H9 (cell line): ENCODE measurements at places on chromosomes 6 and 20.

GRCh38 chr6:142909686-142910085, 35.3 kb downstream of the HIVEP2 start:
- peaks cover 10% of the 10 kb centered on the region for H3K4me1 ChIP-seq
- peaks cover 15% of the 10 kb centered on the region for H3K36me3 ChIP-seq
- DNase-seq, result no peak
- H3K4me3 ChIP-seq, result no peak overlapping the region

DNA sequence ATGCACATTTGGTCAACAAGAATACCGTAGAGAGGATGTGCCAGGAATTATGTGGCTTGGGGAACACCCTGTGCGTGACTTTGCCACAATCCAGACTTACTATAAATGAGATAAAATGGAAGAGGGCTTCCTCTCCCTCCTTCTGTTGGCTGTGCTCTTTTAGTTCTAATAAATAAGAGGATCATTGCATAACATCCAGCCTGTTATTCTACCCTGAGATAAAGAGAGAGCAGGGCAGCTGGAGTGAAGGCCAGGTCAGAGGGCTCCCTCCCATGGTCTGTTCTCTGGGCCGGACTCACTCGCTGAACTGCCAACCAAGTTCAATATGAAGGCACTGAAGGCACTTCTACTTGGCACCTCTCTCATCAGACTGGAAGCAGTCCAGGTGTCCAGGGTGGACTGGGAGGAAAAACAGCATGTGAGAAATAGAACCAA, 91.7 kb downstream of the MTFR2 start:
- H3K4me3 ChIP-seq, result no peak overlapping the region
- no peaks in the 10 kb centered on the region for H3K27me3 ChIP-seq
- no peak for DNase-seq
- no peaks in the 10 kb centered on the region for H3K4me1 ChIP-seq
- H3K27ac ChIP-seq, result no peak overlapping the region
- H3K36me3 ChIP-seq, result no peaks in the 10 kb centered on the region

DNA sequence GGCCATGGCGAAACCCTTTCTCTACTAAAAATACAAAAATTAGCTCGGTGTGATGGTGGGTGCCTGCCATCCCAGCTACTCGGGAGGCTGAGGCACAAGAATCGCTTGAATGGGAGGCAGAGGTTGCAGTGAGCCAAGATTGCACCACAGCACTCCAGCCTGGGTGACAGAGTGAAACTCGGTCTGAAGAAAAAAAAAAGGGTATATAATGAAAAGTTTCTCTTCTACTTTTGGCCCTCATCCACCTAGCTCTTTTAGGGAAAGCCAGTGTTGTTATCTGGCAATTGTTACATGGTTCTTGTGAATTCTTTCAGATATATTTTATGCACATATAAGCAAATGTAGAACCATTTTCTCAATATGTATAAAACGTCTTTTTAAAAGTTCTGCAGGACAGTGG, 19.0 kb downstream of the KIF3B start:
- no peak overlapping the region for H3K27ac ChIP-seq
- H3K27me3 ChIP-seq, result no peaks in the 10 kb centered on the region
- no peaks in the 10 kb centered on the region for H3K36me3 ChIP-seq
- H3K4me3 ChIP-seq, result no peak overlapping the region
- no peaks in the 10 kb centered on the region for H3K4me1 ChIP-seq
- DNase-seq, result no peak

GRCh38 chr20:9574181-9574580, 59.8 kb downstream of the LAMP5 start:
- no peaks in the 10 kb centered on the region for H3K36me3 ChIP-seq
- peaks cover 7% of the 10 kb centered on the region; the same call in 1 of the 2 replicates for H3K27me3 ChIP-seq
- H3K4me3 ChIP-seq, result peak overlapping the region; percentile 75
- peaks cover 36% of the 10 kb centered on the region; the same call in 1 of the 2 replicates for H3K4me1 ChIP-seq
- peak; percentile 54 for DNase-seq

- 0 out of 2 replicates have a peak, but pooled peaks cover 4% of the 10 kb centered on the region for H3K36me3 ChIP-seq
- no peaks in the 10 kb centered on the region; the same call in 1 of the 2 replicates for H3K4me1 ChIP-seq
- DNase-seq, result no peak
- H3K27ac ChIP-seq, result no peak overlapping the region
- H3K27me3 ChIP-seq, result no peaks in the 10 kb centered on the region
- H3K4me3 ChIP-seq, result no peak overlapping the region
Measured at GRCh38 chr6:100999034-100999597, 118.0 kb upstream of the ASCC3 start.

DNA sequence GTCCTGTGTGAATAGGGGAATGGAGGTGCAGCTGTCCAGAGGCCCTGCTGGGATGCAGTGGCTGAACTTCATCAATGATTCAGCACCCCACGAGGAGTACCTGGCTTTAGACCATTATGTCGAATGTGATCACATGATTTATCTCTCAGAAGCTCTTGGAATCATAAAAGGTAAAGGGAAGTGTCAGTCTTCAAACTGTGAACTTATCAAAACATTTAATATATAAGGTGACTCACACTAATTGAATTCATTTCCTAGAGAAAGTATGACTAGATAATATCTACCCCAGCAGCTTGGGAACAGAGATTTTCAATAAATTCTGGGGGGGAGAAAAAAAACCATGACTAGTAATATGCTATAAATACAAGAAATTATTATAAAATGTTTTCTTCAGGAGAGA, 29.5 kb downstream of the ALDH8A1 start:
- H3K27me3 ChIP-seq, result no peaks in the 10 kb centered on the region
- no peak overlapping the region for H3K4me3 ChIP-seq
- no peak for DNase-seq
- H3K4me1 ChIP-seq, result no peaks in the 10 kb centered on the region; the same call in 1 of the 2 replicates
- H3K27ac ChIP-seq, result no peak overlapping the region
- H3K36me3 ChIP-seq, result no peaks in the 10 kb centered on the region

- H3K27me3 ChIP-seq, result no peaks in the 10 kb centered on the region
- H3K4me3 ChIP-seq, result no peak overlapping the region
- no peak for DNase-seq
- no peak overlapping the region for H3K27ac ChIP-seq
- H3K4me1 ChIP-seq, result no peaks in the 10 kb centered on the region
Measured at GRCh38 chr6:140623498-140623897, 1249.0 kb upstream of the CITED2 start.

- peaks cover 4% of the 10 kb centered on the region; the same call in 1 of the 2 replicates for H3K4me1 ChIP-seq
- H3K27ac ChIP-seq, result no peak overlapping the region
- no peak overlapping the region for H3K4me3 ChIP-seq
- H3K36me3 ChIP-seq, result peaks cover 5% of the 10 kb centered on the region; the same call in 1 of the 2 replicates
- DNase-seq, result no peak
Measured at GRCh38 chr6:130937942-130938604, 110.9 kb downstream of the SMLR1 start.

DNA sequence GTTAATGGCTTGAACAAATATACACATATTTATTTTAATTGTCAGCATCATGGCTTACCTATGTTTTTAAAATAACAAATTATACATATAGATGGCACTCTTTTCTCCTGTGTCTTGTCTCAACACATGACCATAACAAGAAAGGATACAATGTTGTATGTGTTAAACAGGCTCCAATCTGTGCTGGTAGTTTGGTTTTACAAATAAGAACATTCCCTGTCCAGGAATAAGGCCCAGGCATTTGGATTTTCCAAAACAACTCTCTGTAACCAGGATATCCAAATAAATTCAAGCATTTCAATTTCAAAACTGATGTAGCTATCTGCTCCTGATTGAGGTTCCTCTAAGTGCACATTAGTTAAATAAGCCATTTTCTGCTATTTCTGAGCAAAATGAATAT, 17.1 kb downstream of the METTL24 start:
- no peak overlapping the region for H3K4me3 ChIP-seq
- H3K27ac ChIP-seq, result no peak overlapping the region
- DNase-seq, result no peak
- no peaks in the 10 kb centered on the region for H3K36me3 ChIP-seq
- no peaks in the 10 kb centered on the region for H3K27me3 ChIP-seq

- no peaks in the 10 kb centered on the region for H3K27me3 ChIP-seq
- DNase-seq, result no peak
- peaks cover 22% of the 10 kb centered on the region for H3K36me3 ChIP-seq
- peak overlapping the region; percentile 48; the same call in 1 of the 3 replicates for H3K4me3 ChIP-seq
- H3K27ac ChIP-seq, result no peak overlapping the region
- H3K4me1 ChIP-seq, result no peaks in the 10 kb centered on the region; the same call in 1 of the 2 replicates
Measured at GRCh38 chr20:35665949-35666288, 1.2 kb upstream of the CPNE1 start.

DNA sequence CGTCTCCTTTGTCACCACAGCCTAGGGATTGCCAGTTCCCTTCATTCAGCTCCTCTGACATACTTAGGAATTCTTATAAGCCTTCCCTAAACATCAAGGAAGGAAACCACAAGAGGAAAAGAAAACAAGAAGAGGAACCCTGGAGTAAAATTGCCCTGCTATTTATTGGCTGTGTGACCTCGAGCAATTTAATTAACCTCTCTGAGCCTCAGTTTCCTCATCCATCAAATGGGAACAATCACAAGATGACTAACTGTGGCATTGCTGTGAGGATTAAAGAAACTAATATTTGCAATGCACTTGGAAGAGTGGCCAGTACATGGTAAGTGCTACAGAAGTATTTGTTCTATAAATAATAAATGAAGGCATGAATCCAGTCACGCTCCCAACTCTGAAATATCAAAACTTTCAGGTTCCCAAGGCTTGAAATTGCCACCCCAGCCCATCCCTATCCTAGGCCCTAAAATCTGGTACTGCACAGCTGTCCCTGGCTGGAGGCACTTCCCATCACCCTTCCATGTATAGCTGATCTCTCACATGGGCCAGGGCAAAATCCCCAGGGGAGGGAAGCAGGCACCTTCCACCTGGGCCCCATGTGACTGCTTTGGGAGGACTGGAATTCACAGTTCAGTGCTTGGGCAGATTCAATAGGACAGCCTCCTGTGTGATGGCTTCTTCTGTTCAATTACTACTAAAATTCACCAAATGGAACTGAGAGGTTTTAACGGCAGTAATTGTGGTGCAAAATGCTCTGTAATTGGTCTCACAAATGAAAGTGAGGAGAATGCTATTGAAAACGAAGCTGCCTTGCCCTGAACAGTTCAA, 78.0 kb upstream of the MAFB start:
- peaks cover 6% of the 10 kb centered on the region; the same call in 1 of the 2 replicates for H3K4me1 ChIP-seq
- no peak overlapping the region for H3K4me3 ChIP-seq

GRCh38 chr20:2006452-2007361, 12.8 kb upstream of the PDYN start:
- H3K4me1 ChIP-seq, result no peaks in the 10 kb centered on the region
- no peak overlapping the region for H3K4me3 ChIP-seq
- DNase-seq, result peak; percentile 58
- H3K27me3 ChIP-seq, result no peaks in the 10 kb centered on the region
- no peak overlapping the region for H3K27ac ChIP-seq

GRCh38 chr6:30102414-30102969, 10.4 kb downstream of the TRIM31 start:
- DNase-seq, result no peak
- H3K27ac ChIP-seq, result no peak overlapping the region
- peaks cover 36% of the 10 kb centered on the region; the same call in 1 of the 2 replicates for H3K27me3 ChIP-seq
- H3K4me1 ChIP-seq, result peaks cover 5% of the 10 kb centered on the region; the same call in 1 of the 2 replicates

DNA sequence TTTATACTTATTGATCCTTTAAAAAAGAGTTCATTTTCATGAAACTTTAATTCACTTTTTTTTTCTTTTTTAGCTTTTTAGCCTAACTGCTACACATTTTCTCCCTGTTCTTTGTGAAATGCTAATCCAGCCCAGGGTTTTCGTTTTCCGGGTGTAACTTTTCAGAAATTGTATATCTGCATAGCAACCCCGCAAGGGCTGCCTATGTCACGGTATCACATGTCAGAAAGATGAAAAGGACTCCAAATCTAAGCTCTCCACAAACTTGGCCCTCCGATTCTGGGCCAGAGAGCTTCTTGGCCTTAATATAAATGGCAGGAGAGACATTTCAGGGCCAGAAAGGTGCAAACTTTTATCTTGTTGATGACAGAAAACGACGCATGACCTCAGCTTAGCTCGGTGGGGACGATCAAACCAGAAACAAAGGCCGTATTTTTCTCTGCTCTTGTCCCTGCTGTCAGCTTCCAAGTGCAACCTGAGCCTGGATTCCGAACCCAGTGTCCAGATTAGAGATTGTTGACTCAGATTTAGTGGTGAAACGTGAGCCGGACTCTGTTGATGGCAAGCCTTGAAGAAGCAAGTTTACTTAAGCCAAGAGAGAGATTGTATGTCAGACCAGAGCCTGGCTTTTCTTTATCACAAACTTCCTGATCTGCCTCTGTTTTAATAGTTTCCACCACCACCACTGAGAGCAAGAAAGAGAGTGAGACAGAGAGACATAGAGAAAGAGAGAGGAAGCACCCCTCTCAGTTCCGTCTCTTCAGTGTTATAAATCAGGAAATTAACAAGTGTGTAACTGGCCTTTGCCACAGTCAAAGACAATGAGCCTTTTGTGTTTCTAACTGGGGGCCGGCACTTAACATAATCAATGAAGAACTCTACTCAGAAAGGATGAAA, 157.8 kb downstream of the SCML4 start:
- no peak overlapping the region for H3K4me3 ChIP-seq
- H3K36me3 ChIP-seq, result no peaks in the 10 kb centered on the region
- no peaks in the 10 kb centered on the region for H3K27me3 ChIP-seq
- no peak overlapping the region for H3K27ac ChIP-seq
- H3K4me1 ChIP-seq, result peaks cover 7% of the 10 kb centered on the region
- no peak for DNase-seq

GRCh38 chr20:54938707-54939106, 463.3 kb downstream of the DOK5 start:
- no peaks in the 10 kb centered on the region for H3K27me3 ChIP-seq
- no peak for DNase-seq
- H3K4me3 ChIP-seq, result no peak overlapping the region
- H3K4me1 ChIP-seq, result no peaks in the 10 kb centered on the region
- no peaks in the 10 kb centered on the region for H3K36me3 ChIP-seq

GRCh38 chr6:72042088-72042487, 155.7 kb downstream of the RIMS1 start:
- no peak for DNase-seq
- H3K27me3 ChIP-seq, result no peaks in the 10 kb centered on the region
- H3K4me1 ChIP-seq, result no peaks in the 10 kb centered on the region; the same call in 1 of the 2 replicates
